ENCODE measurements at places on chromosomes 5 and 9.
A peak's percentile ranks its signal among the peaks of the same experiment; 100 is the strongest.

- no peak for DNase-seq
These were observed 48.8 kb downstream of the HSD17B3 start for GRCh38 chr9:96253059-96253696.

DNA sequence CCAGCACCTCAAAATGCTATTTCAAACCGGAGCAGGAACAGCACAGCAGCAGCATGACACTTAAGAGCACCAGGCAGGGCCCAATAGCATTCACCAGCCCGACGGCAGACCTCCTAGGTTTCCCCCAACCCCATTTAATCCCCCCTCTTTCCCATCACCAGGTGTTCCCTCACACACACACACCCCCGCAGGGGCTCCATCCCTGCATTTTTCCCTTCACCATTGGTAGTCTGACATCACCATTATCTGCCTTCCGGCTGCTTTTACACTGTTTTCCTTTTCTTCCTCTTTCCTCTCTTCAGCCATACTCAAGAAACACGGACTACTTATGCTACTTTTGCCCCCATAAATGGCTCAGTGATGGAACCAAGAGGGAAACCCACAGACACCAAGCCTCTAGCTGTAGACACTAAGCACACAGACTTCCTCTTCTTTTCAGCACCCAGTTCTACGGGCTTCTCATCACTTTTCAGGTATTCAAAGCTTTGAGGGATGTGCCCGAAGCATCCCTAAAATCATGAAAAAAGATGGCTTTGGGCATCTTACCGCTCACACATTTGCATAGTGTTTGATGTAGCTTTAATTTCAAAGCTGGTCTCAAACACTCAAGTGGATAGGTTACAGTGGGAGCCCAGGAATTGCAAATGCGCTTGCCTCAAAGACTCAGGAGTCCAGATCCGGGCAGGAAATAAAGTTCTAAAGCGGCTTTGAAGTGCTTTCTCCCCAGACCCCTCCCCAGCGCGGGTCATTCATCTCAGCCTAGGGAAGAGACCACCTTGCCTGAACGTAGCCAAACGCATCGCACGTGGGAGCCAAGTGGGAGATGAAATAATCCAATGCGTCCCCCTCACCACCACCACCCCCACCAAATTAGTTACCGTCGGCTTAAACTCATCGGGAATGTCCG is 141.5 kb downstream of the TSSK1B start:
- no peak for DNase-seq

DNA sequence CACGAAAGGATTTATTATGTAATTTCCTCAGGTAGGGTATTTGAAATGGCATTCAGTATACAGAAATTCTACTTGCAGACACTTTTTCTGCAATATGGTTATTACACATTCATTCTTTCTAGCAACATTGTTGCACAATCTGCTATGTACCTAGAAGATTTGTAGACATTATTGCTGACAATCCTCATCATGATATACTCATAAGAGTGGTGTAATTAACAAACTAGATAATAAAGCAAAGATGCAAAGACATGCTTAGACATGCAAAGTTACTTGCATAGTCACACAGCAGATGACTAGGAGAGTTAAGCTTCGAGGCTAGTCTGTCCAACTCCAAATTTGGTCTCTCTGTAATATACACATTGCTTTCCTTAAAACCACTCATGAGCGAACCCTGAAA is 317.1 kb downstream of the ASTN2 start:
- DNase-seq: no peak

DNA sequence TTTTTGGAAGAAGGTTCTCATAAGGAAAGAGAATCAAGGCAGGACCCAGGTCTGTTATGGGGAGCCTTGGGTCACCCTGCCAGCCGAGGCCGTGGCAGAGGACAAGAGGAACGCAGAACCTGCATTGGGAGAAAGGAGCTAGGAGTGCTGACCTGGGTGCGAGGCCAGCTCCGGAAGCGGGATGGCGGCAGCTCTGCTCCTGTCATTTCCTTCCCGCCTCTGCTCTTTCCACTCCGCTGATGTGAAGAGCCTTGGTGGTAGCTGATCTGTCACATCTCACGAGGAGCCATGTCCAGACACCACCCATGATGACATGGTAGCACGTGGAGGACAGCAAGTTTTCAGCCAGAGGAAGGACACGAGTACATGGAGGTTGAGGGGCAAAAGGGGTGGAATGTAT is 109.5 kb upstream of the COL5A1 start:
- no peak for DNase-seq

- DNase-seq: no peak
These were observed 13.0 kb upstream of the MSANTD3 start for GRCh38 chr9:100413839-100414420.

DNA sequence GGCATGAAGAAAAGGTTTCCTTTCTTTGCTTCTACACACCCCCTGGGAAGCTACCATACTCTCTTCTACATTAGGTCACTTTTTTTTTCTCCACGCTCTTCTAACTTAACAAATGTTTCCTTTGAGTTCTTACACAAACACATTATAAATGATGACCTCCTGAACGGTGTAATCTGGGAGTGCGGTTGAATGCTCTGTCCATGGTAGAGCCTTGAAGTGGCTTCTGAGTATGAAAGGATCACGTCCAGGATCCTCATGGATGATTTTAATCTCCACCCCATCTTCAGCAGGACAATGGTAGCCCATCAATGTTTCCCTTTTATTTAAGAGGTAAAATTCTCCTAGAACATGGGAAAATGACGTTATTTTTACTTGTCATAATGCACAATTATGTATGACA is 587.3 kb downstream of the SEMA5A start:
- no peak for DNase-seq

DNA sequence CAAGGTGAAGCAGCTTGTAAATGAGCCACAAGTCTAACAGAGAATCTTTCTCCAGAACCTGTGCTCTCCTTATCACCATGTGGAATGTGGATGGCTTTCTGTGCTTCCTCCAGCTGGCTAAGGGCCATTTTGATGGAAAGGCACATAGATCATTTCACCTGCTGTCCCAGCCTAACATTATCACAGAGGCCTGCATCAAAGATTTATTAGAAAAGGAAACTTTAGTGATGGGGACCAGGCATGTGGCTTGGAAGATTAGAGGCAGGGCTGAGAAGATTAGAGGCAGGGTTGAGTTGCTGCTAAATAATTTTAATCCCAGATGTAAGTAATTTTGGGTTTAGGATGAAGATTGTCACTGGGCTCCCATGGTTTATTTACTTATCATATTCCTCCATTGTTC is 6.3 kb downstream of the SPEF2 start:
- no peak for DNase-seq

GRCh38 chr5:73814233-73814846 is 188.3 kb downstream of the ARHGEF28 start:
- DNase-seq: no peak

- DNase-seq: peak; percentile 47
These were observed 209.3 kb downstream of the NR3C1 start for GRCh38 chr5:143194206-143194605.

DNA sequence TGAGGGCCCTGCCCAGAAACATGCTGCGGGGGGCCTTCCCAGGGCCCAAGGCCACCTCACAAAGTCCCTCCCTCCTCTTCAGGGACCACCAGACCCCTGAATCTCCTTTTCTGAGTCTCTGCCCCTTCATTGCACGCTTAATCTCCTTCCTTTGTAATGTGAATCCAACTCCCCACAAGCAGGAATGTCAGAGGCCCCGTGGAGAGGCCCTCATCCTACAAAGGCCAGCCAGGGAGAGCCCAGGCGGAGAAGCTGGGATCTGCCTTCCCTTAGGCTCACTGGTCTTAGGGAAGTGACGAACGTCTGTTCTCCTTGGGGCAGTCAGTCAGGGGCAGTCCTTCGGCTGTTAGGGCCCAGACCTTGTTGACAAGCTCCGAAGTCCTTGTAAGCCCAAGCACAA is 2.3 kb downstream of the SMIM33 start:
- DNase-seq: no peak

DNA sequence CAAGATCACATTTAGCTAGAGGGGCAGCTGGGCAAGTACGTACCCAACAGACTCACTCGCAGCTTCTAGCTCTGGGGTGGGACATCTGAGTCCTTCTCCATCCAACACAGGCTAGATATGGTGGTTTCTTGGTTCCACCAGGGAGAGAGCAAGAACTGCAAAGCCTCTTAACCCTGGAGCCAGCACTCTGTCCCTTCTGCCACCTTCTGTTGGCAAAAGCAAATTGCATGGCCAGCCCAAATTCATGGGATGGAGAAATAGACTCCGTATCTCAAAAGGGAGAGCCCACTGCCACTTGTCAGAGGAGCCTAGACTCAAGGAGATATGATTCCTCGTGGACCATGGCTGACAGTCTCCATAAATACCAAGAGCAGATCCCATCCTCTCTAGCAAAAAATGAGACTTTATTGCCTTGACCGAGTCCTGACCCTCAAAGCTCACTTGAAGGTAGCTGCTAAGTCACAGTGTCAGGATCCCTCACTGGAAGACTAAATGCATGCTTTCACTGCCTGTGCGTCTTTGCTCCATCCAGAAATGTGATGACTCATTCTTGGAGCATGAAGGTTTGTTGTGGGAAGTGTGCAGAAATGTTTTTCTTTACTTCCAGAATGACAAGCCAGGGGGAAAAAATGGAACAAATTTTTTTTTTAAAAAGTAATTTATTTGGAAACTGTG is 28.8 kb upstream of the ROR2 start:
- peak; percentile 95 for DNase-seq

DNA sequence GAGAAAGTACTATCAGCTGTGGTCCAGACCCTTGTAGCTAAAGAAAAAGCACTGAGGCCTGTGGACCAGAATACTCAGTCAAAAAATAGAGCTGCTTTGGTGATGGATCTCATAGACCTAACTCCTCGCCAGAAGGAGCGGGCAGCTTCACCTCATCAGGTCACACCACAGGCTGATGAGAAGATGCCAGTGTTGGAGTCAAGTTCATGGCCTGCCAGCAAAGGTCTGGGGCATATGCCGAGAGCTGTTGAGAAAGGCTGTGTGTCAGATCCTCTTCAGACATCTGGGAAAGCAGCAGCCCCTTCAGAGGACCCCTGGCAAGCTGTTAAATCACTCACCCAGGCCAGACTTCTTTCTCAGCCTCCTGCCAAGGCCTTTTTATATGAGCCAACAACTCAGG is 8.9 kb downstream of the RAB24 start:
- DNase-seq: no peak

- no peak for DNase-seq
These were observed 416.2 kb downstream of the IRX2 start for GRCh38 chr5:2335125-2335732.

- DNase-seq: no peak
These were observed 6.8 kb downstream of the RPS14 start for GRCh38 chr5:150442699-150443080.

DNA sequence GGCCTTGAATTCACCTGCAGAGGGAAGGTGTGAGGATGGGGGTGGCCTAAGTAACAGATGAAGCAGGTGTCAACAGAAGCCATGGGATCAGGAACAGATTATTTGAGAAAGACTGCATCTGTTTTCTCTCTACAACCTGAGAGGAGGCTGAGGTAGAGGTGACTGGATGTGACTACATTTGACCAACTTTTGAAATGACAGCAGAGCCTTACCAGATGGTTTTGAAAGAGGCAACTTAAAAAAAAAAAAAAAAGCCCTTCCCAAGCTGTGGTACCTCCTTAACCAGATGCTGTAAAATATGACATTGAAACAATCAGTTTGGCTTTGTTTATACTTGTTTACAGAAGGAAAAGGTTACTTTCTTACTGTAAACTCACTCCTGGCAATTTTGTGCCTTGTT is 108.6 kb downstream of the TRIO start:
- DNase-seq: no peak

DNA sequence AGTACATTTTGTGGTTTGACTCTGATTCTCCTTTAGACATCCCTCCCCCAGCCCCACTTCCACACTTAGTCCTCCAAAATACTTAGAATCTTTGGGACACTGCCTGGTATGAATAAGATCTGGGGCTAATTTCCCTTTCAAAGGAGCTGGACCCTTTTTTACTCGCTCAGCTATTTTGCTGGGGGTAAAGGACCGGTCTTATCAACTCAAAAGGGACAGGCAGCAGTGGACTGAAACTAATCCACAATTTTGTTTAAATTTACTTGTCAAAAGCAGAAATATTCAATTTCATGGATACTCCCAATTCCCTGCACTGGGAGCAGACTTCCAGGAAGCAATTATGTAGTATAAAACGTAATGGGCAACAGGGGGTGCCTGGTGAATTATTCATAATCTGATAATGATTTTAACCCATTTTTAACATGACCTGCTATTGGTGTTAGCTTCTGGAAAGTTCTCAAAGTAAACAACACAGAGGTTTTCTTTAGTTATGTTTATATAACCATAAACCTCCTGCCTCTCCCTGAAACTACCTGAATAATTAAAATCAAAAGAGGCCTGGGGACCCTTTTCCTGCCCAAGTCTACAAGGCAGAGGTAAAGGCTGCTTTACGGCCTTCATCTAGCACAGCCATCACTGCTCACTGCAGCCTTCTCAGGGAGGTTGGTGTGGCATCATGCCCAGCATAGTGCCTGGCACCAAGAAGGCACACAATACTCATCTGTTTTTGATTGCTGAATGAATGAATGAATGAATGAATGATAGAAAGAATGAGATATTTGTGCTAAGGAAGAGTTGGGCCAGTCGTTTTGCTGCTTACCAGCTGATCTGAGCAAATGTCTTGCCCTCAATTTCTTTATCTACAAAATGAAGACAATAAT is 44.2 kb upstream of the GNPDA1 start:
- no peak for DNase-seq

DNA sequence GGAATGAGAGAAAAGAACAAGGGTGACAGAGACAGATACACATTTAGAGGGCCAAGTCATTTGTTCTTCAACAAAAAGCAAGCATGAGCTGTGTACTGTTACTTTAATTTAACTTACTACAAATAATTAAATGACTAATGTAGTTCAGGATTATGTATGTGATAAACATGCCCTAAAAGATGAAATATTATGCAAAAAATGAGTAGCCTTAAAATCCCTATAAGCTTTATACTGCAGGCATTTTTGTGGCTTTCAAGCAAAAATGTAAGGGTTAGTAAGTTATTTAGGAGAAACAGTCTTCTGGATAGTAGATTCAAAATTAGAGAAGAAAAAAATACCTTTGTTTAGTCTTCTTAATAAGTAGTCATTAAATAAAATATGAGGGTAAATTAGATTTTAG is 431.2 kb downstream of the CSNK1G3 start:
- peak; percentile 6 for DNase-seq

- DNase-seq: no peak
These were observed 12.2 kb downstream of the TMEFF1 start for GRCh38 chr9:100485196-100485595.

DNA sequence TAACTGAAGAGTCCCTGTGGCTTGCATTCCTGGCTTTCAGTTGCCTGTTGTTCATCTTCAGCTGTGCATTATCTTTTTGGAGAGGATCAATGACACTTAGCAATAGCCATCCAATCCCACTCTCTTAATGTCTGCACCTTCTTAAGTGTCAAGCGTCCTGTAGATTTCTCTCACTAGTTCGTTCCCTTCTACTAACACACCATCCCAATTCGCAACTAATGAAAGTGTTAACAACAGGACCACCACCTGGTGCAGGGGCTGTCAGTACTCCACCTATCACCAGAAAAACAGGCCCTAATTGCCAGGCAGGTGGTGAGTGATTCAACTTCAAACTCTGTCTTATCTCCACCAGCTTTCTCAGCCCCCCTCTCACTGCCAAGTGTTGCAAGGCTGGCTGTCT is 169.4 kb upstream of the EFNA5 start:
- DNase-seq: no peak

Measured in AG10803 (cell line).